ENCODE measurements at places on chromosomes 6 and 20.
A peak's percentile ranks its signal among the peaks of the same experiment; 100 is the strongest.

- DNase-seq: no peak
These were observed 215.4 kb downstream of the HIVEP2 start for GRCh38 chr6:142729618-142730017.

- peak; percentile 45 for DNase-seq
These were observed 52.7 kb downstream of the PYGB start for GRCh38 chr20:25300496-25301170.

DNA sequence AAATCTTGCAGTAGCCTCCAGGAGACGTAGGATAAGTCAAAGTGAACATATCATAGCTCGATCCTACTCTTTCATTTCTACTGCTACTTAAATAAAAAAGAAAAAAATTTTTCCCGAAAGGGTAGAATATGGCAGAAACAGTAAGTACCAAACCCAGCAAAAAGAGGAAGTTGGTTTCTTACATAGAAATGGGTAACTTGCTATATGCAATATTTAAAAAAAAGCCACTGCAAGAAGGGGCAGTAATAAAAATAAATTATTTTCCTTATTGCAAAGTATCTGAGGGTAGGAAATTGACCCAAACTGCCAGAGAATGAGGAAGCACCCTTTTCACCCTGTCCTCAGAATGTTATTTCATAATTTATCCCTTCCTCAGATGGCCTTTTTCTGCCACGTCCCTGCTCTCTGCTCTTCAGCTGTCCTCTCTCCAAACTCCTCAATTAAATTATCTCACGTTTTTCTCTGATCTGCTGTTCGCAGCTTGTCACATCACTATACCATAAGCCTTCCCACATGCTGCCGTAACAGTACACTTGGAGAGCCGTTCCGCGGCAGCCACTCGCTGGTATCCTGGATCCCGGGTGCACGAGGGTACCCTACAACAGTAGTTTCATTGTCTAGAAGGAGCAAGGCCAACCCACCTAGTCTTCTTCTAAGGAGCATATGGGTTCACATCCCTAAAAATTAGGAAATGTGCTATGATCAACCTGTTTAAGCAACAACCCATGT, 149.6 kb downstream of the BACH2 start:
- no peak for DNase-seq

GRCh38 chr6:11235062-11235461, 2.6 kb upstream of the NEDD9 start:
- no peak for DNase-seq

- peak; percentile 18 for DNase-seq
These were observed 947.7 kb upstream of the MAP3K7 start for GRCh38 chr6:91534614-91535013.

GRCh38 chr6:113329942-113330635, 527.1 kb upstream of the MARCKS start:
- no peak for DNase-seq

GRCh38 chr6:112257178-112257855, 3.0 kb upstream of the LAMA4 start:
- DNase-seq: no peak

- peak; percentile 16 for DNase-seq
These were observed 138.6 kb downstream of the AHI1 start for GRCh38 chr6:135358985-135359384.
